Cortex of kidney (tissue), 1 donor: ENCODE measurements at places on chromosomes 6 and 20.

DNA sequence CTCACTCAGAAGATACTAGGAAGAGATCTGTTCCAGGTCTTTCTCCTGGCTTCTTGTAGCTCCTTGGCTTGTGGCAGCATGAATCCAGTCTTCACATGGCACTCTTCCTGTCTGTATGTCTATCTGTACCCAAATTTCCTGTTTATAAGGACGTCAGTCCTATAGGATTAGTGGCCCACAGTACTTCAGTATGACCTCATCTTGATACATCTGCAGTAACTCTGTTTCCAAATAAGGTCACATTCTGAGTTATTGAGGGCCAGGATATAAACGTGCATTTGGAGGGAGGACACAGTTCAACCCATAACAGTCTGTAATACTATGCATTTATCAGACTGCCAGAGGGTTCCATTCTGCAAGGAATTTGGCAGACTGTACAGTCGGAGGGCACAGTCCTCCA, 57.6 kb upstream of the DYNLRB1 start:
- no peak for DNase-seq

DNA sequence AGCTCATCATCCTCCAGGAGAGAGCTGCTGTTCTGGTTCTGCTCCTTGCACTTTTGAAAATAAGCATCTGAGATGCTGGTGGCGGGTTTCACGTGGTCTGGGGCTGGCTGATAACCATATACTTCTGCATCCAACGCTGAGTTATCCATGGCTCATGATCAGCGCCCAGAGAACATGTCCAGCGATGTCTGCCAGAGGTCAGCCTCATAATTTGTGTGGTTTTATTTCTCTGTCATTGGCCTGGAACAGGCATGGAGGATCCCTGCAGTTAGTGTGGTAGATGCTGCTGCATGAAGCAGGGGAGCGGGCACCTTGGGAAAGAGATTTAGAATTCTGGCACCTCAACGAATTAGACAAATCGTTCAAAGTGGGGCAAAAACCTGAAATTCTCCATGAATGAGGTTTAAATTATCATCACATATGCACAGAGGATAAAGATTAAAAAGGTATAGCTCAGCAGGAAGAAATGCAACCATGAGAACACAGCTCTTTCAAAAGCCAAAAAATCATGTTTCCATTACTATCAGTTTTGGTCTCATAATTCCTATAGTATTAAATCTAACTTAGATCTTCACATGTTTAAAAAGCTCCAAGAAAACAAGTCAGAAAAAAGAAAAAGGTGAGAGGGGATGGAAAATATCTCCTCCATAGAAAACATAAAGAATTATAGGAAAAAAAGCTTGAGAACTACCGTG, 157.2 kb downstream of the SOD2 start:
- DNase-seq, result no peak

- no peak for DNase-seq
Observed at GRCh38 chr6:14196026-14196425, 78.5 kb downstream of the CD83 start.

- DNase-seq, result no peak
Observed at GRCh38 chr6:133291671-133292070, 50.5 kb downstream of the EYA4 start.

DNA sequence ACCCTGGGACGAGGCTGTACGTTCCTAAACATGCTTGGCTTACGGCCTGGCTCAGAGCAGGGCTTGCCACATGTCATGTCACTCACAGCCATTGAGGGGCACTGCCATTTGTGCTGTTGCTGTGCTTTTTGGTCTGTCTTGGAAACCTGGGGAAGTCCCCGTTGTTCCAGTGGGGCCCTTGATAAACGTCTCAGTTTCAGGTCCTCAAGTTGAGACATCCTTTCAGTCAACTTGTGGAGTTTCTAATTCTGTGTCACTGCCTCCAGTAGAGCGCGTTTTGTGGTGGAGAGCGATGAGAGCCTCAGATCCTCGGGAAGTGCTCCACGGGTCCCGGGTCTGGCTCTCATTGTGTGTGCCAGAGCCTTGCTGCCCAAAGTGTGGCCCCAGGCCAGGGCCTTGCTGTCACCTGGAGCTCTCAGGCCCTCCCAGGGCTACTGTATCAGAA, 43.0 kb upstream of the CCR6 start:
- no peak for DNase-seq

GRCh38 chr6:149940672-149940982, 1.2 kb upstream of the ULBP2 start:
- DNase-seq, result no peak

DNA sequence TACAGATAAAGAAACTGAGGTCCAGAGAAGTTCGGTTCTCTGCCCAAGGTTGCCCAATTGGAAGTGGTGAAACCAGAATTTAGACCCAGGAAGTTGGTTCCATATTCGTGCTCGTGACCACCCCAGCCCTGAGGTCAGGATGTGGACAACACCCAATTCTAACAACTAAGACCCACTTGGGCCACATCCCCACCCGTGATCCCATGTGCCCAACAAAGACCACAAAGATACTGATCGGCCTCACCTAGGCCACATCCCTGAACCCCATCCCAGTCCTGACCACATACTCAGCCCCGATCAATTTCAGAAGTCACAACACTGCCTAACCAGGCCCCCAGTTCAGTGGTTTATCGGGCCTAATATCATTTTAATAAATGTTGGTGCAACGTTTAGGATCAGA, 138.4 kb downstream of the PREX1 start:
- no peak for DNase-seq

GRCh38 chr6:62808565-62809293, 402.5 kb upstream of the FKBP1C start:
- no peak for DNase-seq

GRCh38 chr20:609371-609964, 641 bp downstream of the TCF15 start:
- no peak for DNase-seq

DNA sequence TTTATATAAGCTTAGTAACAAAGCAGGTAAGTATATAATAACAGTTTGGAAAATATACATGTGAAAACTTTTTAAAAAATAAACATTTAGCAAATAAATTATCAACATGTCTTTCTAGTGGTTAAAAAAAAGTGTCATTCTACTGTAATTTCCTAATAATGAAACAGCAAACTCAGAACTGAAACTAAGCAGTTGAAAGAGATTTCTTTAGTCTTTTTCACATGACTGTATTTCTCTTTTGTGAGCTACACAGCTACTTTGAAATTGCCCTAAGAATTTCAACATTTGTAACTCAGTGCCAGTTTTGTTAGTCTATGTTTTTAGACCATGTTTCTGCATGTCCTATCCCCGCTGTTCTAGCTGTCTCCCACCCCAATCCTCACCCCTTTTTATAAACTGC, 28.4 kb upstream of the SDHAF4 start:
- DNase-seq, result no peak

DNA sequence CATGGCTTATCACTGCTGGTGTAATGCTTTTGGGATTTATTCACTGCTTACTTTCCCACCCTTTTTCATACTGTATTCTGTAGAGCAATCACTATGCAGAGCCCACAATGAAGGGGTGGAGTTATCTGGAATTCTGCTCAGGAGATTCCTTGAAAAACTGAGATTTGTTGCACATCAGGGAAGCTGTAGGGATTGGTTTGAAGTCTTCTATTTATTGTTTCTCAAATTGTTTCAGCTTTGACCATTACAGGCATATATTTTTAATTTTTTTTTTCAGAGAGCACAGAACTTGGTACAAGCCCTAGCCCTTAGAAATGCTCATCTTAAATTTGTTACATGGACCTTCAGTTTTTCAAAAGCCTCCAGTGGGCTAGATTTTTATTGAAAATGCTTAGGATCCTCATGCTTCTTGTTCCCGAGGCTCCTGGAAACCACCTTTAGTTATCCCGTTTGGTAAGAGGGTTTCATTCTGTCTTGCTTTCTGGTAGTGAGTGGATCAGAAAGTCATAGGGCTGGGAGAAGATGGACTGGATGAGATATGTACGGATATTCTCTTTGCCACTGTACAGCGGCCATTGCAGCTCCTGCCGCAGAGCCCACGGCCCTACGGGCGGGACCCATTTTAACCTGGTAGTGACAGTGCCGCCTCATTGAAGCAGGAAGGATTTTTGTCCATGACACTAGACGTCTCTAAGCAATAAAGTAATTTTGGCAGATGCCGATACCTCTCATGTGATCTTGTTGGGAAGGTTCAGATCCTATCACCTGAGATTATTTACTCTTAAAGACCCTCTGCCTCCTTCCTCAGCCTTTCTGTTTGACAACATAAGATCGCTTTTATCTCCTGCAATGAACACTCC, 45.3 kb upstream of the ZNF184 start:
- DNase-seq, result no peak

GRCh38 chr6:51855310-51856082, 231.9 kb downstream of the PKHD1 start:
- DNase-seq, result no peak

DNA sequence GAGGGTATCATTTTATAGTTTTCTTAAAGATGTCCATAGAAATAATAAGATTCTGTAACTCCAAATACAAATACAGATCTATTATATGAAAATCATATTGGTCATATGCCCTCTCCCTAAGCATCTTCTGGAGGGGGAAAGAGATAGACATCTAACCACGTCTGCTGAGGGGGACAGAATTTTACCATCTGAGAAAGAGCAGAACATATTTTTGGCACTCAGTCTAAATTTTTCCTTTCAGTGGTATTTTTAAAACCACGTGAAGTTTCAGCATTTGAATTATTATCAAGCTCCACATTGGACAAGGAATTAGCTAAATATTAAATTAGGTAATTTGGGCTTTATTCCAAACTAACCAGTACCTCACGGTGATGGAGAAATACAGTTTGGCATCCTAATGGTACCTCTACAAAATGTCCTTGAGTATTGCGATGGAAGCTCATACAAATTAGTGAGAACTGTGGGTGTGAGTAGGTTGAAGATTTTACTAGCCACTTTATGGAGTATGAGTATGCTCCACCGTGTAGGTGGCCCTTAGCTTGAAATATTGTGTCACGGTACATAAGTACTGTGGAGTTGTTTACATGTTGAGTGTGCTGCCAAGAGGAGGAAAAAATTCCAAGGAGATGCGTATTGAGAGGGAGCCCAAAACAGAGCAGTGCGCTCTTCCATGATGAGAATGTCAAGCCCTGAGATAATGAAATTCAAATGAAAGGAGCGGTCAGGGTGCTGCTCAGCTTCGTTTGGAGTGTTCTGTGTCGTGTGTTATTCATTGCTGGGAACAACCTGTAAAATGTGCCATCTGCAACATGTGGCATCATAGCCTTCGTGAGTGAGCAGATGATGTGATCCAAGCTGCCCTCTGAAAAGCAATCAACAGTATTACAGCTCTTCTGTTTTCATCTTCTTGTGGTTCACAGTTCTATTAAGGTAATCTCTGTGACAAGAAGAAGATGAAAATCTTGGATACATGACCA, 48.4 kb upstream of the PHACTR2 start:
- DNase-seq, result no peak

DNA sequence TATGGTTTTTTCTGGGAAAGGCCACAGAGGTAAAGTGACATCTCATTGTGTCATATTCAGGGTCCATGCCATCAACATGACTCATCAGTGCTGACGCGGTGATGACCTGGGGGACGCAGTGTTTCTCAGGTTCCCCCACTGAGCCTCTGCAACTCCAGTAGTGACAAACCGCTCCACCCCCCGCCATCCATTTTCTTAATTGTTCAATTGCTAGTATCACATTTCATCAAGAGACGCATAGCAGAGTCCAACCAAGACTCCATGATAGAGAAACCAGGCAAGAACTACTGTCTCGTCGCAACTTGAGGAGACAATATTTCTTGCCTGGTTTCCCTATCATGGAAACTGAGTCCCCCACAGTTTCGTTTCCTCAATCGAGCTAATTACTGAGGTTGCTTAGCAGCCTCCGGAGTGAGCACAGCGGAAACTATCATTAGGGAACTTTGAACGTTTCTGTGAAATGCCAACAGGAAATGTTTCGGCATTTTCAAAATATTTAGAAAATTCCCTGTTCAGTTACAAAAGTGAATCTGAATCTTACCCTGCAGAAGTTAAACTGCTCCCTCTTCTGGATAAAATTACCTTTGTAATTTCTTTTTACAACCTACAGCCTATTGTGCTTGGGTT, 12.2 kb upstream of the SERPINB1 start:
- no peak for DNase-seq

DNA sequence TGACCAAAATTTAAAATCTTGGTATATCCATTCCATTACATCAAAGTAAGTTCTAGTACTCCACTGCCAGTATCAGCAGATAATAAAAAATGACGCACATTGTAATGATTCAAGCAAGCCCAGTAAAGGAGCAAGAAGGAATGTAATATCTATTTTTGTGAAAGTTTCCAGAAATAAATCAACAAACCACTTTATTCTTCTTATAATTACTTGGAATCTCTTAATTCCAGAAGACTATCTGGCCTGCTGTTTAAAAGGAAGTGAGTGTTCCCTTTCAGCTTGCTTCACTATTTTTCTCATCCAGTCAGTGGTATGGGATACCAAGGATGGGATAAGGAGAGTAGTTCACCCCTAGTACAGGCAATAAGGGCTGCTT, 42.2 kb upstream of the DSE start:
- no peak for DNase-seq

GRCh38 chr6:159578629-159579028, 114.4 kb downstream of the SOD2 start:
- no peak for DNase-seq

- no peak for DNase-seq
Observed at GRCh38 chr6:46407246-46407645, 84.0 kb downstream of the RCAN2 start.

GRCh38 chr6:42556462-42556861, 7.4 kb upstream of the UBR2 start:
- no peak for DNase-seq

- no peak for DNase-seq
Observed at GRCh38 chr20:10961651-10962288, 288.0 kb upstream of the JAG1 start.

- DNase-seq, result no peak
Observed at GRCh38 chr6:55819811-55820210, 55.6 kb downstream of the BMP5 start.

GRCh38 chr6:152981989-152982903, 595 bp downstream of the FBXO5 start:
- DNase-seq, result no peak

DNA sequence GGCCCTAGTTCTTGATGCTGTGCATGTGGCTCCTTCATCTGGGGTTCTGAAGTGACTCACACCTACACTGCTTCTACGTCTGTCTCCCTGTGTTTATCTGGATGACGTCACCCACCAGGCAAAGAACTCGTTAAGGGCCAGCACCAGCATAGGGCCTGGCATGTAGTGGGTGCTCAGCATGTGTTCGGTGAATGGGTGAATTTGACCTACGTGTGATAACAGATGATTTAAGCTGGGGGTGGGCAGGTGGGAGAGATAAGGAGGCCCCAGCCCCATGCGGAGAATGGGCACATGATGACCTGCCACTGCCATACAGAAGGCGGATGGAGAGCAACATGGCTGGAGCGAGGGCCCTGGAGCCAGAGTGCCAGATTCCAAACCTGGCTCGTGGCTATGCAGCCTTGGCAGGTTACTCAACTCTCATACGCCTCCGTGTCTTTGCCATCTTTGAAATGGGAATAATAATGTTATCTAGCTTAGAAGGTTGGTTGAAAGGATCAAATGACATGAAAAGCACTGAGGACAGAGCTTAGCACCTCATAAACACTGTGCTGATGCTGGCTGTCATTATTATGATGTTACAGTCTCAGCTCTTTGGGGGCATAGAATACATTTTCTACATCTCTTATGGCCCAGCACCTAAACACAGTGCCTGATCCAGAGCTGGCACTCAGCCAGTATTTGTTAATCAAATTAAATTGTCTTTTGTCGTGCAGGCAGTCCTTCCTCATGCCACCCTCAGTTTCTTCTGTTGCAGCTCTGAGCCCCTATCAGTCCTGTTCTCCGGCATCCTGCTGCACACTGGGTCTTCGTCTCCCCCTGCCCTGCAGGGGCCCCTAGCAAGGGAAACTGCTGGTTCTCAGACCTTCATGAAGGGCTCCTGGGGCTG, 39.6 kb downstream of the VEGFA start:
- DNase-seq, result no peak

GRCh38 chr6:125312478-125312877, 10.7 kb upstream of the HDDC2 start:
- no peak for DNase-seq
